Heart left ventricle (tissue), 16 donors: ENCODE measurements at places on chromosomes 3 and 15. TPM values are rescaled to one million over a fixed set of nuclear protein-coding genes. Genes with fewer than 3 reads are reported as not detected.
A peak's percentile ranks its signal among the peaks of the same experiment; 100 is the strongest.

DNA sequence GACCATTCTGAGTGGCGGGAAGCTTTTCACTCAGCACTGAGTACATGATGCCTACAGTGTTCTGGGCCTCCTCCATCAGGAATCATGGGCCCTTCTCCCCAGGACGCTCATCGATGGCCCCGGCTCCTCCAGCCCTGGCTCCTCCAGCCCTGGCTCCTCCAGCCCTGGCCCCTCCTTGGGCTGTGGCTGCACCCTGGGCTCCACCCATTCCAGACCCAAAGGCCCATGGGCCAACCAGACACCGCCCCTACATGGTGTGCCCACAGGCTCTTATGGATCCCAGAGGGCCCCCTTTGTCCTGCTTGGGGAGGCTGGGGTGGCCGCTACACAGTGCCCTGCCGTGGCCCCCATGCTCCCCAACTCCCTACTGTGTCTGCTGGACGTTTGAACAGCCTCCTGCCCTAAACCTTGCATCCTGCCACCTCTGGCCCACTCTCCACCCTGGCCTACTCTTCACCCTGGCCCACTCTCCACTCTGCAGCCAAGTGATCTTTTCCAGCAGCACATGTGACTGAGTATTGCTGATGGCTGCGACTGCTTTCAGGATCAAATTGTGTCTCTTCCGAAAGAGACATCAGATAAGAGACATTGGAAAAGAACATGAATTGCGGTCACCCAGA lies 57.9 kb downstream of the APBA2 start:
- DNase-seq = no peak

DNA sequence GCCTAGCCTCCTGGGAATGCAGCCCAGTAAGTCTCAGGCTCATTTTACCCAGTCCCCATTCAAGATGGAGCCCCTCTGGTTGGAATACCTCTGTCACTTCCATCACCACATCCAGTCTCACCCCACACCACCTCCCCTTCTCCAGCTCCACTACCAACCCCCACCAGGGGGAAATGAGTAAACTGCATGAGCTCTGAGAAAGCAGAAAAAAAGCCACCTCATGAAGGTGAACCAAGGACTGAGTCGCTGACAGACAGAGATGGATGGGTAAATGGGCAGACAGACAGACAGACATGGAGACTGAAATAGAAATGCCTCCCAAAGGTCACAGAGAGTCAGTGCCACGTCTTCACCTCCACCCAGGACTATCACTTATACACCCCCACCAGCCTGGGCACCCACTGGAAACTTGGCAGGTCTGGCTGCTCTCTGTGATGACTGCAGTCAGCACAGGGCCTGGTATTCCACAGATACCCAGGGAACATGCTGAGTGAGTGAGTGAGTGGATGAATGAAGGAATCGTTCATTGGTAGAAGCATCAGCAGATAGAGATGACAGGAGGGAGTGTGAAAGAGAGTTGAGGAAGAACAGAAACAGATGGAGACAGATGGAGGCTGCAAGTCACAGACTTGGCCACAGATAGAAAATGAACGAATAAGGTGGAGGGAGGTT lies 4.9 kb upstream of the LOXL1 start:
- DNase-seq = peak; percentile 79

DNA sequence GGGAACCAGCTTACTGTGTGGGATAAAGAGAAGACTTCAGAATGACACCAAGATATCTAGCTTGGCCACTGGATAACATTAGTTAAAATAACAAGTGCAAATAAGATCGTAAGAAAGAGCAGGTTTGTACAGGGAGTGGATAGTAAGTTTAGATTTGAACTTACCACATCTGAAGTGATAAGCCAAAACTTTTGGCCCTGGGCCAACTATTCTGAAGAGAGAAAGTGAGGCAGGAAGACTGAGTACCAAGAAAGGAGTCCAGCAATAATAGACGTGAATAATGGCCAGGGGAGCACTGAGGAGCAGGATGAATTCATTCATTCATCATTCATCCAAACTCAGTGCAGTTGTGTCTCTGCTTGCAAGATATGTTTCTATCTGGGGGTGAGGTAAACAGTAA lies 122.9 kb downstream of the PDE8A start:
- DNase-seq = no peak

DNA sequence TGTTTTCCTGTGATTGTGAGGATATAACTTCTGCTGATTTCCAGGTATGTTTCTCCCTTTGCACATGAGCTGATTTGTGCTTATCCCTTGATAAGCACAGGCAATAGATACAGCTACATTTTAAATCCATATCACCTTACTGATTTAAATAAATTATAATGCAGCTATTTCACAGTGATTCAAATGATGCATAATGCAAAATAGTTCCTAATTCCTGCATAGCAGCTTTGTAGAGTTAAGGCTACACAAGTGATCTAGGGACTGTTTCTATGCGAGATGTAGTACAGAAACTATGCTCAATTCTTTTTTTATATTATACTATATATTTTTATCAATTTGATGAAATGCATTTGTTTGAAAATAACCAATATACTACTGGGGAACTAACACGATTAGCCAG lies 334.2 kb downstream of the LRTM1 start:
- no peak for DNase-seq

DNA sequence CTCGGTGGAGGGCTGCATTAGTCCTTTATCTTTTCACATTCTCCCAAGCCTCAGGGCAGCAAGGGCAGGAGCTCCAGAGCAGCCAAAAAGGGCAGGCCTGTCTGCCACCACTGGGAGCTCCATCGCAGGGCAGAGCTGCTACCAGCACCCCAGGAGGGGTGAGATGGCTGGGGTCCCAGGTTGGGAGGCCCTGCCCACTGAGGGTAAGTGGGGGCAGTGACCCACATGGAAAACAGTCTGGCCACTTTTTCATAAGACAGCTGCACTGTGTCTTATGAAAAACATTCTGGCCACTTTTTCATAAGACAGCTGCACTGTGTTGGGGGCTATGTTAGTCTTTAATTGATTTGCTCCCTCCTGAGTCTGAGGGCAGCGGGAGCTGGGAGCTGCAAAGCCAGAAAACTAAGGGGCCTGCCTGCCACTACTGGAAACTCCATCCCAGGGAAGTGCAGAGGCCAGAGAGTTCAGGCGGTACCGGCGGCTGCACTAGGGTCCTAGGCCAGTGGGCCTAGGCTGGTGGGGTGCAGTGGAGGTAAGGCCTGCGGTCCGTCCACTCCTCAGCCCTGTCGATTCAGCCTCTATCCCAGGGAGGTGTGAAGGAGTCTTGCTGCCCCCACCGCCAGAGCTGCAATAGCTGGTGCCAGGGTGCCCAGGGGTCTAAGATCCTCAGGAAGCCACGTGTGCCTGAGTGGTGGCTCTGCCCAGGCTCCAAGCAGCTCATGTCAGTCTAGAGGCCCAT lies 45.4 kb downstream of the TMCO5A start:
- no peak for DNase-seq

DNA sequence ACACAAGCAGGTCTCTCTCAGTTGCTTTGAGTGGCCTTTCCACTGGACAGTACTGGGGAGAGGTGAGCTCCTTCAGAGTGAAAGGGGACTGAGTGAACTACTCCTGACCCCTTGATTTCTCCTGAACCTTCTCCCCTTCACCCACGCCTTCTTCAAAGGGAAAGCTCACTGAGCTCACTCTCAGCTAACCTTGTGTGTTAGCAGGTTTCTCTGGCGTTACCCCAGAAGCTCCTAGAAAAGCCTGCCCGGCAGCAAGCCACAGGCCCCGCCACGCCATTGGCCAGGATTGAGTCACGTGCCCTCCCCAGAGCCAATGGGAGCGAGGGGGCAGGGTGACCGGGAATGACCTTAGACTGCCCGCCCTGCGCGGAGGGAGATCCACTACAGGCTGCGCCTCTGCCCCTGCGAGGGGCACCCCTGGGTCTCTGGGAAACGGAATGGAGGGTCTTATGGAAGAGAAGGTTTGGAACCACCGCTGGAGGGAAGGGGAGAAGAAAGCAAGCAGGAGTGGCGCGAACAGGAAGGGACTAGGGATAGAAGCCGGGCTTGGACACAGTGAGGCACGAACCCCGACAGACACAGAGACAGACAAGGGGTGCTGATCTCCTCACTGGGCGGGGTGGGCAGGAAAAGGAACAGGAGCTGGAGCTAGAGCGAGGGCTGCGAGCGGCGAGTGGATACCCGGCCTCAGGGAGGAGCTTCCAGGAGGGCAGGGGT lies 17.4 kb upstream of the CLK3 start:
- DNase-seq = peak; percentile 97

DNA sequence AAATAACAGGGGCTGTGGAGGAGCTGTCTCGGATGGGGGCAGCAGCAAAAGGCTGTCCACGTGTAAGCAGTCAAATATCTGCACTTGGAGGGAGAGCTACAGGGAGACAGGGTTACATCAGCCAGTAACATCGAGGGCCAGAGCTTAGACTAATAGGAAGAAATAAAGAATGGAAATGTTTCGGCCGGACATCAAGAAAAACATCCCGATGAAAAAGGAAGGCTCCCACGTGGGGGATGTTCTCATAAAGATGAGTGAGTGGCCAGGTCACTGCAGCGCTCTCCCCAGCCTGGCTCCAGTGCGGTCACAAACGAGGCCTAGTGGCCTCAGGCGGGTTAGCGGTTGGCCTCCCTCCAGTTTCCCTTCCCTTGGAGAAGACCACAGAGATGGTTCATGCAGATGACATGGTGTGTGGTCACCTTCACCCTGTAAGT lies 56.1 kb upstream of the WNT5A start:
- DNase-seq = no peak

- no peak for DNase-seq
Measured at GRCh38 chr15:41304149-41304770, 28.1 kb downstream of the OIP5 start.

DNA sequence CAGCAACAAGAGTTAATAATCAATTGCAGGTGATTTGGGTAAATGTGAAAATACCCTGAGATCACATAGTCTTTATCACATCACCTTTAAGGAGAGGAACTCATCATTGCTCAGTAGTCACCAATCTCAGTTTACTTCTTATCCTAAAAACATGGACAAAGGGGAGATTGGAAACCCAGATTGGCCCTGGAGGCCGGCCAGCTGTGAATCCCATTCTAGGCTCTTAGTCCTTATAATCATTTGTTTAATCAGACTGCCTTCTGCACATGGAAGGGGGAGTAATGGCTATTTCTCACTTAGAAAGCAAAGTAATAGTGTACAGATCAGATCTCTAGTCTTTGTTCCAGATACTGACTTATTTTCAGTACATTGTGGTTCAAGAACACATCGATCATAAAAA lies 37.2 kb upstream of the CPB1 start:
- no peak for DNase-seq

DNA sequence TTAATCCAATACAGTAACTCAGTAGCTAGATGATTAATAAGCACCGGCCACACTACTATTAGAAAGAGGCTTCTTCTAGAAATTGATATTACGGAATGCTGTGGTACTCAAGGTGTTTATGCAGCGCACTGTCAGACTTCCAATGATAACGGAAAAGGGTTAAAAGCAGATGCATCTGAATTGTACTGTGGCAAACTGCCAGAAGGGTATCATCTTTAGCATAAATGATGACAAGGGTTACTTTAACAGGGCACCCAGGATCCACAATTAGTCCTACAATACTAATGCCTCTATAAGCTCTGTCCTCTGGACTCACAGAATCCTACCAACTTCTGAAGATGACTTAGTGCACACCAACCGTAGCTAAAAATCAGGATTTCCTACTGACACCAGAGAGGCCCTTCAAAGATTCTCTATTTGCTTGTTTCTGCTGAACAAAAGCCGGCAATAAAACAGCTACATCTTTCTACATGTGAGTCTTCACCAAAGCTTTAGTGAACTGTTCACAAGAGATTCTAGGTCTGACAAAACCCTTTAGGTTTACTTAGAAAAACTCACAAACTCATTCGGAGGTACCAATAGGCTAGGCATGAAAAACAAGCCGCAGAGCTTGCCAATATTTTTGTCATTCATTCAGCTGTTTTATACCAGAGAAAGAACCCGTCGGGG lies 7.1 kb downstream of the SATB1 start:
- no peak for DNase-seq

DNA sequence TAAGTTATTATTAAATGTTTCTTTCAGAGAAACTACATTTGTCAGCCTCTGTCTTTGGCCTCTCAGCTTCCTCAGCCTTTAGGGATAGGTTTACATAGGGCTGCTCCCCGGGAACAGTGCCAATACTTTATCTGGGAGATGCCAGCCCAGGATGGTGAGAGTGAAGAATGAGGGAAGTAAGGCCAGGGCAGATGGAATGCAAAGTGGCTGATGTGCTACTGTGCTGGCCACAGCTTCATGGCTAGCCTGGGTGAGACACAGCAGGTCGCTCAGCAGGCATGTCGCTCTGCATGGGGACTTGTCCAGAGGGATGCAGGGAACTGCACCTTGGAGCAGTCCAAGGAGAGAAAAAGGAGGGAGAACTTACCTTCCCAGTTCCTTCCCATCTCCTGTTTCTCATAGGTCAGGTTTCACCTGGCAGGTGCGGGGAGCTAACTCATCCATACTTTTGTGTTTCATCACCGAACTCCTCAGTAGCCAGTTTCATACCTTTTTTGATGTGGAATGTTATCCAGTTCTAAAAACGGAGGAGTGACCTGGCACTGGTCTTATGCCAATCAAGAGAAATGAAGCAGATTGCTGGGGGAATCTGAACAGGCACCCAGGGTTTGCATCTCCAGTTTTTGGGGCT lies 30.9 kb upstream of the C15orf39 start:
- no peak for DNase-seq

- DNase-seq = no peak
Measured at GRCh38 chr3:41846850-41847249, 115.1 kb downstream of the ULK4 start.

DNA sequence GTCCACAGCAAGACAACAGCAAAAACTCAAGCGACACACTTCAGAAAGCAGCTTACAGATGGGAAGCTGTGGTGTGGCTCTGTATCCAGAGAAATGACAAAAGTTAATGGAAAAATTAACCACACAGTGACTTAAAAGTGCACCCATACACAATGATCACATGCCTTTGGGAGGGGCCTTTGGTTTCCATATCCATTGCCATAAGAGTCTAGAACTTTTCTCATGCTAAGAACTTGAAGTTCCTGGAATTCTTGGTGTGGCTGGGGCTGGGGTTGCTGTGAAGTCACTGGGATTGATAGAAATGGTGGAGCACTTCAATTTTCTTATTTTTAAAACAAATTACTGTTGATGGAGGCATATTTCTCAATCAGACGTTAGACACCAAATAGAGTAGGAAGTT lies 108.6 kb upstream of the FEZF2 start:
- no peak for DNase-seq

Gene SLC2A2
- total RNA-seq = not detected

Gene SLC26A6
- 8.9 TPM for total RNA-seq

Gene HEXA
- 74.4 TPM for total RNA-seq

Gene CACNA1D
- total RNA-seq = 0.48 TPM

Gene ZIC1
- total RNA-seq = not detected
